Activated naive CD4-positive, alpha-beta T cell (primary cell): ENCODE measurements at places on chromosomes 12 and 14.

DNA sequence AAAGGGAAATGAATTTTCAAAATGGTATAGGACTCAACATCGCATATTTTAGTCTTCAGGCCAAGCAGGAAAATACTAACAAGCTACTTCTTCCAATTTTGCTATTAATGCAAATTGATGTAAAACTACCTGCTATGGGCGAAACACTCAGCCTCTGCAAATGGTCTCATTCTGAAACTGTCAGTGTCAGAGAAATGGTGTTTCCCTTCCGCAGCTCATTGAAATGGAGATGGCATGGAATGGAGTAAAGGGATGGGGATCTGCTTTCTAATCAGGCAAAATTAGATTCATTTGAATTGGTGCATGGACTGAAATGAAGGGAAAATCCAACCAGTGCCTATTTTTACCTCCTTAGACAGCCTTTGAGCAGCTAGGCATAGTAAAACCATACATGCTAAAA is 80.4 kb upstream of the EEA1 start:
- DNase-seq = no peak

GRCh38 chr12:122155705-122156104 is 18.3 kb downstream of the IL31 start:
- no peak for DNase-seq

- DNase-seq = no peak
These were observed 43.5 kb downstream of the SYNE2 start for GRCh38 chr14:63896278-63896720.

GRCh38 chr12:53676656-53677015 is 753 bp upstream of the ATP5MC2 start:
- DNase-seq = no peak

- DNase-seq = no peak
These were observed 83.8 kb upstream of the PLEKHG7 start for GRCh38 chr12:92619026-92619425.

DNA sequence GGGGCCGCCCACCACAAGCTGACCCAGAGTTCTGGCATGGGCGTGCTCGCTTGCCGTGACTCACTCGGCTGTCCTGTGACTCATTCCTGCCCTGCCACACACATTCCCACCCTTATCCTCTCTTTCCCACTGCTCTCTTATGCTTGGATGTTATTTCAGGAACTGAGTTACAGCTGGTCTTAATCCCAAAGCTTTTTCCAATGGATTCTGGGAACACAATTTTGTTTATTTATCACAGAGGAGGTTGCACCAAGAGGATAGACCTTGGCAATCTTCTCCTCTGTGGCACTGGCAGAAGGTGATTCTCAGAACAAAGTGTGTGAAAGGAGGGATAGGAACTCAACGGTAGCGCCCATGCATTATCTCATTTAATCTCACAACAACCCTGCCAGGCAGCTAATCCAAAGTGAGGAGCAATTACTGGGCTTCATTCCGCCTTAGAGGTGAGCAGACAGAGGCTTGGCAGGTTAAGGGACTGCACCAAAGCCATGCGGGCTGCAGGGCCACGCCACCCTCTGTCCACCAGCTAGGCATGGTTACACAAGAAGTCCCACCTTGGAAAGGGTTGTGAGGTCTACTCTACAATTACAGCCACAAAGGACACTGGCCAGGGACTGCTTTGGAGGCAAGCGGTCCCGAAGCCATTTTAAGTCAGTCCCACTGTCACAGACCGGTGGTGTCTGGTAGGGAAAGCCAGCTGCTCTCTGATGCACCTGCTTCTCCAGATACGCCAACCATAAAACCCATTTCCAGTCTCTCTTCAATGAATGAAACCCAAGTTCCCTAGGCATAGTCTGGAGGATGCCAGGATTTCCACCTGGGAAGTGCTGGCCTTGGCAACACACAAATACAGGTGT is 32.9 kb downstream of the SYNE3 start:
- DNase-seq = no peak

DNA sequence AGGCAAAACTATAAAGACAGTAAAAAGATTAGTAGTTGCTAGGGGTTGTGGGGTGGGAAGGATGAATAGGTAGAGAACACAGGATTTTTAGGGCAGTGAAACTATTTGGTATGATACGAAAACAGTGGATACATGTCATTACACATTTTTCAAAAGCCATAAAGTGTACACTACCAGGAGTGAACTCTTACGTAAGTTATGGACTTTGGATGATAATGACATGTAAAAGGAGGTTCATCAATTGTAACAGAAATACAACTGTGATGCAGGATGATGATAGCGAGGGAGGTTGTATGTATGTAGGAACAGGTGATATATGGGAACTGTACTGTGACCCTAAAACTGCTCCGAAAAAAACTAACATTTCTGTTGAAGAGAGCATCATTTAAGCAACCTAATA is 15.1 kb upstream of the FGF6 start:
- DNase-seq = no peak

DNA sequence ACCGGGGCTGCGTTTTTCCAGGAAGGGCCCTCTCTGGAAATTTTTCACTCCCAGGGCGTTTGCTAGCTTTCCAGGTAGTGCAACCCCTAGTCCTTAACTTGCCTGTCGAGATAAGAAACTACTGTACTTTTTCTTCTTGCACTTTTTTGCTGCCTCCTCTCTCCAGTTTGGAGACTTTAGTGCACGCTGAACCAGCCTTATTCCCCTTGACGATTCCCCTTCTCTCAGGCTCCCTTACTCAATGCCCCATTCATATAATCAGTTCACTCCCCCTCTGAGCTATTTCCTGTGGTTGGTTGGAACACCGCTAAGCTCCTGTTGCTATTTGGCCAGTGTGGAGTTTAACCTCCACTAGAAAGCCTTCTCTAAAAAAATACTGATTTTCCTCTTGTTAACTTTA is 682 bp downstream of the CREBL2 start:
- no peak for DNase-seq

GRCh38 chr14:36998686-36999085 is 173.7 kb downstream of the SLC25A21 start:
- DNase-seq = no peak

- DNase-seq = no peak
These were observed 603.3 kb upstream of the TMEM132C start for GRCh38 chr12:127663716-127664115.

- DNase-seq = no peak
These were observed 114.7 kb downstream of the SLC8A3 start for GRCh38 chr14:70073924-70074566.

- no peak for DNase-seq
These were observed 22.3 kb downstream of the SLC38A4 start for GRCh38 chr12:46803517-46803916.

DNA sequence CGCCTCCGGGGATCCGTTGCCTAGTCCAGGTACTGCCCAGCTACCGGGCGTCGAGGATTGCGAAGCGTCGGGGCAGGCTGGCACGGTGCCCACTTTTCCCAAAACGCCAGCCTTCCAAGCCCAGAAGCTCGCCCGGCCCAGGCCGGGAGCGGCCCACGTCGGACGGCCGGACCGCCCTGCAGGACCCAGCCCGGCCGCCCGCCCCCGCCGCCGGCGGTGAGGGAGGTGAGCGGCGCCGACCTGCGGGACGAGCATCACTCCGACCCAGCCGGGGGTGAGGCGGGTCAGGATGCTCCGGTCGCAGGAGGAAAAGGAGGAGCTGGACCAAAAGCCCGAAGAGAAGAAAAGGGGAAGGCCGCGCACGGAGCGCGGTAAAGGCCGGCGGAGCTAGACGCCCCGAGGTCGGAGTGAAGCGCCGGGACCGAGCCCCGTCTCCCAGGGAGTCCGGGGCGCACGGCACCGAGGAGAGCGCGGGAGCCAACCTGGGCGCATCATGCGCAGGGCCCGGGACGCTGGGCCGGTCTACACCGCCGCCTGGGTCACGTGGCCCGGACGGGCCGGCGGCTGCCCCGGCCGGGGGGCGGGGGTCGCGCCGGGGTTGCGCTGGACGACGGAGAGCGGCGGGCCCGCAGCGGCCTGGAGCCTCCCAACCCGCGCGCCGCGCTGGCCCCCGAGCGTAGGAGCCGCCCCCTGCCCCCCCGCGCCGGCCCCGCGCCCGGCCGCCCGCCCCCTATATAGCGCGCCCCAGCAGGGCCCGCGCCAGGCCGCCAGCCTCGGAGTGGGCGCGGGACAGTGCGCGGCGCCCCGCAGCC is at the start of gene AQP5:
Gene AQP5 (plus strand): TSS at position 762 of the 812 bp plus-strand sequence. CDS start 146 bp downstream, outside the sequence.
- no peak for DNase-seq

DNA sequence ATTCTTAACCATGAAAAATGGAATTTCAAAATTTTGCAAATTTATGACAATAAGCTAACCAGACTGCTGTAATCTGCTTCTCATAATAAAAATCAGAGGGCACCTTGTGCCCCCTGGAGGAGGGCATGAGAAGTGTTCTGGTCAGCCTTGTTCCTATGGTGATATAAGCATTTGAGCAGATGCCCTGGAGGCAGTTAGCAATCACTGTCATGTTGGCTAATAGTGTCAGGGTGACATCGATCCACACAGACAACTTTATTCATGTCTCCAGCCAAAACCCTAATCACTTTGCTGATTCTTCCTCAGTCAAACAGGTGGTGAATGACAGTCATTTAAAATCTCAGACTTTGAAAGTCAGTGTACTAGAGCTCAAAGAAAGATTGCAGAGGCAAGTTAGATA is 943.0 kb downstream of the GALC start:
- no peak for DNase-seq

DNA sequence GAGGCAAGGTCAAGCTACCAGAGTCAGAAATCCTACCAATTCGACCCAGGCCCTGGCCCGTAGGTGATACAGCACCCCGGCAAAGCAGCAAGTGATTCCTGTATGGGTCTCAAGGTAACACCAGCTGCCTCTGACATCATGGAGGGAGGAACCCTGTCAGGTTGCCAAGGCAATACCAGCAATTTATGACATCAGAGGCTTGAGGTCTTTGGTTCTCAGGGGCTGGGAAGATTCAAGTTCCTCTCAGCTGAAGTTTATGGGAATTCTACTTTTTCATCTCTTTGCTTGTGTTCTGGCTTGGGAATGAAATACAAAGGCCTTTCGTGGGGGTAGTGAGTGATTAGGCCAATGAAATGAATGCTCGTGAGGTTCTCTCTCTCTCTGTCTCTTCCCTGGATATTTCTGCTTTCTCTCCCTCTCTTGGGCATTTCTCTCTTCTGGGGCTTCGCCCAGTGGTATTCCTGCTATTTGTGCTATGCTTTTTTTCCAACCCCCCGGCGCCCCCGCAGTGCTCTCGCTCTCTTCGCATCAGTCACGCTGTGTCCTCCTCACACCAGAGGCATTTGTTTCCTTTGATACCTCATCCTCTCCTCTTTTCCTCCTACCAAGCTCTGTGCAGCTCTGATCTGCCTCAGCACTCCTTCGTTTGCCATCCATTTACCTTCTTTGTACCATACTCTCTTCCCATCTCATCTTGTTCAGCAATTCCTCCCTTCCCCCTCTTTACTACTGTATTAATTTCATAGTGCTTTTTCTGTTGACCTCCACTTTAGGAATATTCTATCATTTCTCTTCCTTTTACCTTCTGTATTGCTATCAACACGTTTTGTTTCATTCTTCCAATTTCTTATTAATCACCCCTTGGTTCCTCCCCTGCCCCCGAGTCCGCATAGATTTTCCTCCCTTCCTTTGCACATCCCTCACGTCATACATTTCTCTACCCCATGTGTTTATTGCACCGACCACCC is 2.9 kb downstream of the ZFHX2 start:
- DNase-seq = no peak

GRCh38 chr14:69664865-69665526 is 53.6 kb downstream of the SUSD6 start:
- DNase-seq = no peak

DNA sequence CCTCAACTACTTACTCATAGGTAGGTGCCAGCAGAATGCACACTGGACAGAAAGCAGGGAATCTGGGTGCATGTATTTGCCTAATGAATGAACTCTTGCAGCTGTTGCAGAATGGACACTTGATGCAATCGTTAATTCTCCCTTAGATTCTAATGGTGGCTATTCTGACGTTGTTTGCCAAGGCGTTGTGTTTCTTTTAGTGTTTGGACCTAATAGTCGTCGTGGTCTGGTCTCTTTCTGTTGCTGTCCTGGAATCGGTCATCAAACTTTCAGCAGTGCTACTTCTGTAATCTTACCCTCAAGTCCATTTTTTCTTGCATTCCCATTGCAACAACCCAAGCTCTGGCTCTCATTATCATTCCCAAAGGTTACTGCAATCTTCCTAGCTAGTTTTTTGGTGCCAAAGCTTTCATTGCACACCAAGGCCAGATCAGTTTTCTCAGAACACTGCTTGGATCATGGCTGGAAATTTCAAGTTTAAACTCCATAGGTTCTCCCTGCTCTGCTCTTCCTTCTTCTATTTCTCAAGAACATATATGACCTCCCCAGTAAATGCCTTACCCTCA is 31.3 kb downstream of the BMP4 start:
- DNase-seq = no peak

GRCh38 chr14:95540236-95540855 is 5.5 kb downstream of the GLRX5 start:
- no peak for DNase-seq

- no peak for DNase-seq
These were observed 513 bp downstream of the PFDN5 start for GRCh38 chr12:53295891-53296219.
